Stimulated activated CD4-positive, alpha-beta T cell treated with anti-CD3 and anti-CD28 coated beads, TNF-alpha, amount 100 ng/mL, for 1 hour (primary cell): ENCODE measurements at places on chromosomes 12 and 14.
A peak's percentile ranks its signal among the peaks of the same experiment; 100 is the strongest.

- DNase-seq = peak; percentile 34
Observed at GRCh38 chr12:98399532-98399931, 115.9 kb upstream of the TMPO start.

GRCh38 chr14:93316716-93317115, 16.1 kb downstream of the BTBD7 start:
- no peak for DNase-seq

- no peak for DNase-seq
Observed at GRCh38 chr12:99099786-99100185, 454.7 kb downstream of the APAF1 start.

DNA sequence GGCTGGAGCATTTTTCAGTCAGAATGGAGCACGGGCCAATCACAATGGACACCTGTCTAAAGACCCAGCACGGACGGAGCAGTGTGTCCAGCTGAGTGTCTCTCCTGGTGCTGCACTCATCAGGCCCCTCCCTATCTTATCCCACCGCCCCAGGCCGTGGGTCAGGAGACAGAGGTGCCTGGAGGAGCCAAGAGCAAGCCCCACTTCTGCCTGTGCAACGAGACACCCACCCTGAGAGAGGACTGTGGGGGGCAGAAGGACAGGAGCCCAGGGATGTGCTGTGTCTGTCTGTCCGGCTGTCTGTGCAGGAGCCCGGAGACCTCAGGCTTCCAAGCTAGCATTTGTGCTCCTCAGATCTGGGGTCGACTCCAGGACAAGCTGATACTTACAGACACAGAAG, 69.6 kb upstream of the SFSWAP start:
- no peak for DNase-seq

DNA sequence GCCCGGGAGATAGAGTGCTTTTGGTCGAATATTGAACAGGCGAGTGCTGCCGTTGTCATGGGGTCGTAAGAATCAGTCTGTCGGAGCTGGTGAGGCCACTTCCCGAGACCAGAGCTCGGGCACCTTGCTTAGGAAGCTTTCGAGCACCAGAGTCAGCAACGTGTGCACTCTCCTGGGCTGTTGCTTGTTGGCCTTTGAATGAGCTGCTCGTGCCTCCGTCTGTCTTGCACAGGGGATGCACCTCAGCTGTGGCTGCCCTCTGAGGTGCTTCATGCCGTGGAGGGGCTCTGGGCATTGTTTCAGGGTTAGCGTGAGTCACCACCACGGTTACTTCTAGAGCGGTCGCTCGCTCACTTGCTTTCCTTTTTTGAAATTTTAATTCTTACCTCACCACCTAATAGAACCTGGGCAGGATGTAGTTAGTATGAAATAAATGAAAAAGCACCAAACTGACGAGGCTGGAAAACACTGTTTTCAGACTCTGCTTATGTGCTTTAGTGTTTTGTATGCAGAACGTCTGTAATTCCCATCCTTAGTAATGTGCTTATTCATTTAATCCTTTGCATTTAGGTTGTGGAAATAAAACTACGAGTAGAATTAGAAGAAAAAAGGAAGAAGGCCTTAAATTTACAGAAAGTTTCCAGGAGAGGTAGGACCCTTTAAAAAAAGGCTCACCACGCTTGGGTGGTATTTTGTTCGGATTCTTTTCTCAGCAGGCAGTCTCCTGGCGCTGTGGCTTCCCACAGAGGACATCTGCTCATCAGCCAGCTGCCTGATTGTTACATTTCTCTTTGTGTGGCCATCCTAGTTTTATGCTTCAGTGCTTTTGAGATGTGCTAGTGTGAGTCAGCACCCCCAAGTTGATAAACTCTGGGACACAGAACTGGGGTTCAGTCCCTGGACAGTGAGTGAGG, 40.6 kb downstream of the EP400 start:
- no peak for DNase-seq

DNA sequence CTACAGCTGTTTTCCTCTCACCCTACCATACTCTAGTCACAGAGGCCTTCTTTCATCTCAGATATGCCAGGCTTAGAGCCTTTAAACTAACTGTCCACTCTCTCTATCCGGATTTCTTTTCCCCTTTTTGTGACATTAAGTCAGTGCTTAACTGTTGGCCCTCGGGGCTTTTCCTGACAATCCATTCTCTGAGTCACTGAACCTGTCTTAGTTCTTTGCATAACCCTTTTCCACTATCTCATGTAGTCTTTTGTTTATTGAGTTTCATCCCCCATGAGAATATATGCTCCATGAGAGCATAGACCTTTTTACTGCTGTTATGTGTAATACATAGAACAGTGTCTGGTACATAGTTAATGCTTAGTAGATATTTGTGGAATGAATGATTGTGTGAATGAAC, 68.7 kb downstream of the PLEKHA5 start:
- DNase-seq = no peak

DNA sequence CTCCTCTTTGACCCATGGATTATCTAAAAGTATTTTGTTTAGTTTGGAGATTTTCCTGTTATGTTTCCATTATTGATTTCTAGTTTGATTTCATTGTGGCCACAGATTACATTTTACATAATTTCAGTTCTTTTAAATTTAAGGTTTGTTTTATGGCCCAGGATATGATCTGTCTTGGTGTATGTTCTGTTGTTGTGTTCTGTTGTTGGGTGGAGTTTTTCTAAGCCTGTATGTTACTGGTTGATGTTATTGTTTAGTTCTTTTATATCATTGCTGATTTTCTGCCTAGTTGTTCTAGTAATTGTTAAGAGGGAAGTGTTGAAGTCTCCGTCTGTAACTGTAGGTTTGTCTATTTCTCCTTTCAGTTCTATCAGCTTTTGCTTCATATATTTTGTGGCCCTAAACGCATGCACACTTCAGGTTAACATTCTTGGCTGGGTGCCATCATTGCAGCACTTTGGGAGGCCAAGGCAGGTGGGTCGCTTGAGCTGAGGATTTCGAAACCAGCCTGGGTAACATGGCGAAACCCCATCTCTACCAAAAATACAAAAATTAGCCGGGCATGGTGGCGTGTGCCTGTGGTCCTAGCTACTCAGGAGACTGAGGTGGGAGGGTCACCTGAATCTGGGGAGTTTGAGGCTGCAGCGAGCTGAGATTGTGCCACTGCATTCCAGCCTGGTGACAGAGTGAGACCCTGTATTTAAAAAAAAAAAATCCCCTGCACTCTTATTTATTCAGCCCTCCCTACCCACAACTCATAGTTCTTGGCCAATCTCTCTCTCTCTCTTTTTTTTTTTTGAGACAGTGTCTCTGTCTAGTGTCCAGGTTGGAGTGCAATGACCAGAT, 28.1 kb upstream of the CFL2 start:
- no peak for DNase-seq

DNA sequence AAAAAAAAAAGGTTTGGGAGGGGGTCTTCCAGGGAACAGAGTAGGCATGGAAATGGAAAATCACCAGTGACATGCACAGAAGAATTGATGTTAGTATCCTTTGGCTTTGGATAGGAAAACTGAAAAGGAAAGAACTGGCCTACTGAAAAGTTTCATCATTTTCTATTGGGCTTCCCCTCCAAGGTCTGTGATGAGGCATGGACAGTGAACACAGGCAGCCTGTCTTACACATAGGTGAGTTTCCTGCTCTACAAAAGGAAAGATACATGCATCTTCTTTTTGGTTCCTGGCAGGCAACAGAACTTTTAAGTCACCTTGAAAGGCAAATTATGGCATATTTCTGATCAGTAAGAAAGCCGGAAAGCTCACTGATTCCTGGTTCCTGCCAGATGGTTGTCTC, 5.8 kb downstream of the BMAL2 start:
- no peak for DNase-seq

GRCh38 chr14:23296012-23296777, 6.5 kb downstream of the PPP1R3E start:
- DNase-seq = no peak

DNA sequence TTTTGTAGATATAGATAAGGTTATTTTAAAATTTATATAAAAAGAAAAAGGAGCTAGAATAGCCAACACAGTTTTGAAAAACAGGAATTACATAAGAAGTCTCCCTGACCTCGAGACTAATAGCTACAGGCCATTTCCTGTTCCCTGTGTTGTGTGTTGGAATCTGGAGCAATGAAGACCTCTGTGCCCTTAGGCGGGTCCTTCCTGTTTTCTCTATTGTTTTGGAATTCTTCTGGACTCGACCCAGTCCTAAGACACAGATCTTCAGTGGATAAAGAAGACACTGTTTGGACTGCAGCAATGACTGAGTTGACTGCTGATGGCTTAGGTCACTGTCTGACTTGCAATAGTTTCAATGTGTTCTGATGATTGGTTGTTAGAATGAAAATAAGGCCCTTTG, 26.2 kb downstream of the SNRPF start:
- no peak for DNase-seq

GRCh38 chr12:105084251-105085250, at the start of gene ALDH1L2:
ALDH1L2 (minus strand) TSS chr12:105084458; CDS start chr12:105084436, 22 bp downstream.
- DNase-seq = no peak

- DNase-seq = no peak
Observed at GRCh38 chr14:36755756-36756155, 94.1 kb downstream of the PAX9 start.

DNA sequence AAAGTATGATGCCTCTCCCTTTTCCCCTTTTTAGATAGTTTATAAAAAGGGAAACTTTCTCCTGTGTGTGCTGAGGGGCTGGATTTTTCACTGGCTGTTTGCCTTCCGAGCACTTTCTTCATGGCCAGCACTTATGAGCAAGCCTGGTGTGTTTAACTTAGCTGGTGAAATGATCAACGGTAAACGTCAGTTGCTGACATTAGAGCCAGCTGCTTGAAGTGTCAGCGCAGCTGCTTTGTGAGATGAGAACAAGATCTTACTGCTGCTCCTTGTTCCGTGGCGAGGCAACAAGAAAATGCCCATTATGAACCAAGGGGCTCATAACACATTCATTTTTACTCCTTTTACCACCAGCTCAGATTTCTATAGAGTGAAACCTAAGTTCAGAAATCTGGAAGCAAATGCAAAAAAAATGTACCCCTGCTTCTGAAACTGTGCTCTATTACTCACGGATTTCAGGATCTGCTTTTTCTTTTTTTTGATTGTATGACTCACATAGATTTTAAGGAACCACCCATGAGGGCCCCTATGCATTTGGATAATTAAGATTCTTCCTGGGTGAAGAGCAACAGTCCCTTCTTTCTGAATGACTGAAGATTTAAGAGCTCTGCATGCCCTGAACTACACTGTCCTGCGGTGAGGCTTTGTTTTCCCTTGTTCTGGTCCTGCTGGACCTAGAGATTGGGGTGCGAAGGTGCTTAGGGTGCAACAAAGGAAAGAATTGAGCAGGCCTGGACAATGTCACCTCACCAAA, 74.3 kb upstream of the CPM start:
- DNase-seq = no peak
